Activated CD8-positive, alpha-beta memory T cell treated with anti-CD3 and anti-CD28 coated beads for 1 hour (primary cell): ENCODE measurements at places on chromosomes 1 and 21.

DNA sequence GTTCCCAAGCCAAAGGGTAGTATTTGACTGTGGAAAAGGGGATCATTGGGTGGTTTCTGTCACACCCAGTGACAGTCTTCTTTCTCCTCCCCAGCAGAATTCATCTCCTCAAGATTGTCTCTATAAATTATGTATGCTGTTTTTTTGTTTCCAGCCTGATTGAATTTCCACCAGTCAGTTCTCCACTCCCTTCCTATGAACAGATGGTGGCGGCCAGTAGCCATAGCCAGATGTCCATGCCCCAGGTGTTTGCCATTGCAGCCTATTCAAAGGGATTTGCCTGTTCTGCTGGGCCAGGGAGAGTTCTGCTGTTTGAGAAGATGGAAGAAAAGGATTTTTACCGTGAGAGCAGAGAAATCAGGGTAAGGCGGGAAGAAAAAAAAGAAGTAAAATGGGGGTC, 12.9 kb downstream of the CFAP57 start:
- no peak for DNase-seq

- no peak for DNase-seq
These were observed 19.9 kb downstream of the ABCA4 start for GRCh38 chr1:94100785-94101612.

GRCh38 chr1:15736038-15736891, at the start of gene SLC25A34:
TSS of gene SLC25A34 (plus strand) at chr1:15736258. CDS start at chr1:15736486, 228 bp downstream.
- DNase-seq: no peak

DNA sequence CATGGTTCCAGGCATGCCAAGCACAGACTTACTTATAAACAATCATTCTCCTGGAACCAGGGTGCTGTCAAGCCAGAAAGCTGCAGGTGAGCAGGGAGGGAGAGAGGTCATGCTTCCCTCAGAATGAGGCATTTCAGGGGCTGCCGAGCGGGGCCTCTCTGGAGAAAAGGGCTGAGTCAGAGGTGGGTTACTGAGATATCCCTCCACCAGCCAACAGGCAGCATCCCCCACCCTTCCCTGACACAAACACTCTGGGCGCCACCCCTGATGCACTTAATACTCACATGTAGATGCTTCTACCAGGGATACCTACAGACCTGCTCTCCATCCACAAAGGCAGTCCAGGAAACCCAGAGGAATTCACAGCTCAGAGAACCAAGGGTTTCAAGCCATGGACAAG, 13.1 kb downstream of the STK40 start:
- no peak for DNase-seq

GRCh38 chr1:1899266-1899966, 8.5 kb upstream of the GNB1 start:
- no peak for DNase-seq

DNA sequence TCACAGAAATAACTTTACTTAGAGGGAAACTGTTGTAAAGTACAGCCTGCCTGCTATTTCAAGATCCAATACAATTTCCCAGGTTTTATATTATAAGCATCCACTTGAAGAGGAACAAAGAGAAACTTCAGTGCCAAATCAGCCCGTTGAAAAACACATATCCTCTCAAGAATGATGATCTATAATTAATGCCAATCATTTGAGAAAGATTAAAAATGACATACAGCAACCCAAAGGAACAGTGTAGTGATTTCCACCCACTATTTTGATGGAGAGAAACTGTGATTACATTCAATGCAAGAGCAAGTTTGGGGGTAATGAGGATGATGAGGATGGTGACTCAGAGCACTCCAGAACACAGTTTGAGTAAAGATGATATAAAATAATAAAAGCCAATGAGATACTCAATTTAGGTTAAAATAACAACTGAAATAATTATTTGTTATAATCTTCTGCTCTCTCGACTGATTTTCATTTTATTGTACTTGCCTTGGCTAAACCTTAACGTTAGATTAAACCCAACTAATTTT, 715.5 kb downstream of the NCAM2 start:
- DNase-seq: no peak

DNA sequence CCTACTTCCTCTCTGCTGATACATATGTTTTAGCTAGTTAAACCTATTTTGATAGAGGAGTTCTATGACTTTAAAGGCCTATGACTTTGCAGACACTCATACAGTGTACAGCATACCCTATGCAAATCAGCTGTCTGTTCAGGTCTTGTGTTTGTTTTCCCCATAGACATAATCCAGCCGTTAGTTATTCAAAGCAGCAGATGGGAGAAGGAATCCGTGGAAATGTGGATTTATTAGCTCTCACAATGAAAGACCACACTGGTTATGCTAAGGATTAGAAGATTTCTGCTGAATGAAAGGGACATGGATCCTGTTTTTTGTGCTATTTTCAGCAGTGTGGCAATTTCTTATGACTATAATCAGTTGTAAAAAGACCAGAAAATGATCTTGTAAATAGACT, 59.8 kb downstream of the MAST2 start:
- DNase-seq: no peak

GRCh38 chr1:17120962-17121837, 1.9 kb upstream of the PADI2 start:
- DNase-seq: no peak

GRCh38 chr1:235289859-235290739, 37.9 kb downstream of the ARID4B start:
- no peak for DNase-seq

- DNase-seq: no peak
These were observed 6.7 kb upstream of the IL10RB start for GRCh38 chr21:33259428-33259827.

GRCh38 chr1:219189021-219189824, 15.5 kb downstream of the LYPLAL1 start:
- DNase-seq: no peak

DNA sequence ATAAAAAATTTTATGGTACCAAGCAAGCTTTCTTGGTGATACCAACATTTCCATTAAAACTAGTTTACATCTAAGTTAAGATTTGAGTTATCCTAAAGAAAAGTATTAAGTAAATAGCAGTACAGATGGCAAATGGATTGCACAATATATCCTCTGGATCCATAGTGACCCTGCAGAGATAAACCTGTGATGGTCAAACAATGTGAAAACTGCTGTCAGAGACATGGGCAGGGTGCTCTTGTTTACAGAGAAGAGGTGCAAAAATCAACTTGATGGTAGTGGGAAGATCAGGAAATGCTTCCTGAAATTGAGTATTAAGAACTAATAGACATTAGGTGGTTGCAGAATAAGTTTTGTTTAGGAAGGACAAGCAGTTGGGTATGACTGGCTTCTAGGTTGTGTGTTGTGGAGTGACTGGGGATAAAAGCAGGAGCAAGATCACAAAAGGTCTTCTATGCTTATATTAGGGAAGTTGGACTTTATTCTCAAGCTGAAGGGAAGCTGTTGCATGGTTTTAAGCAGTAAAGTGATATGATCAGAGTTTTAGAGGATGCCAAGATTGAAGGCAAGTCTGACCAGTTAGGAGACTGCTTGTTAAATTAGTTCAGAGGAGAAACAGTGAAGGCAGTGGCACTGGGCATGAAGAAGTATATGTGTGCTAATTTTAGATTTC, 9.9 kb downstream of the TTC3 start:
- DNase-seq: no peak

DNA sequence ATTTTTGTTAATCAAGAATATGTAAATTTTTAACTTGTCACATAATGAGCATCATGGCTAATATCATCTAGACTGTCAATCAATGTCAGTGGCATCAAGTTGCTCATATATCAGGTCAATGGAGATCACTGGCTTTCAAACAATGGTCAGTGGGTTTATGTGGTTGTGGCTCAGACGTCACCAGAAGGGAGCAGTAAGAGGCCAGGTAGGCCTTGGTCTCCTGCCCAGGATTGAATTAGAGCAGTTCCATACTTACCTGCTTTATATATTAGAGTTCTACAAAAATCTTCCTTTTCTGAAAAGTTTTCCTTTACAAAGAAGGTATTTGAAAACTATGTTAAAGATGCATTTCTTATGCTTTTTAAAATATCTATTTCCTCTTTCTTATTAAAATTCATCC, 206.3 kb upstream of the B3GALT2 start:
- no peak for DNase-seq

DNA sequence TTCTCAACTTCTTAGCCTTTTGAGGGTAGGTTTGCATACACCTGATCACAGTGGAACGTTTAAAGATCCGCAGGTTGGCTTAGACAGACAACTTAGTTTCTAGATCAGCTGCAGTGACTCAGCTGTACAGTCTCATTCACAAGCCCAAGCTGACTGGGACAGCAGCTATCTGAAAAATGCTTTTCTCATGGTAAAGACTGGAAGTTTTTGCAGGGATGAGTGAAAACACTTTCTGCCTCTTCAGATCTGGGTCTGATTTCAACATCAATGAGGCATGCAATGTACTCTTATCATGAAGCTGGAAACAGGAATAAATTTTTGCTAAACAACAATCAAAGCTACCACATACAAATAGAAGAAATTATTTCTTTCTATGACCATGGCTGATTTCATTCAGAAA, 61.1 kb upstream of the PTBP2 start:
- no peak for DNase-seq

DNA sequence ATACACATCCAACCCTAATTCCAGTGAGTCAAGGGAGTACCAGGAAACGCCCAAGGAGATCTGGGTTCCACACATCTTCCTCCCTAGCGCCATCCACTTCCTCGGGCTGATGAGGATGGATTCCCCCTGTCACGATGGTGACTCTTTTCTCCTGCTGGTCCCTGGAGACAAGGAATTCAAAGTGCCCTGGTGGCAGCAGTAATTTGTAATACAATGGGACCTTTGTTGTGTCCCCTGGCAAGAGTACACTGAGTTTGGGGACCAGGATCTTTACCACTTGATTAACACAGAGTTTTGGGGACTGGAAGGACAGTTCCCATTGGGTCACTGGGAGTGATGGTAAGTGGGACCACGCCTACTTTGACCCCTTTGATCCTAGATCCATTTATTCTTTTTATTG, 9.4 kb upstream of the JAK1 start:
- no peak for DNase-seq

DNA sequence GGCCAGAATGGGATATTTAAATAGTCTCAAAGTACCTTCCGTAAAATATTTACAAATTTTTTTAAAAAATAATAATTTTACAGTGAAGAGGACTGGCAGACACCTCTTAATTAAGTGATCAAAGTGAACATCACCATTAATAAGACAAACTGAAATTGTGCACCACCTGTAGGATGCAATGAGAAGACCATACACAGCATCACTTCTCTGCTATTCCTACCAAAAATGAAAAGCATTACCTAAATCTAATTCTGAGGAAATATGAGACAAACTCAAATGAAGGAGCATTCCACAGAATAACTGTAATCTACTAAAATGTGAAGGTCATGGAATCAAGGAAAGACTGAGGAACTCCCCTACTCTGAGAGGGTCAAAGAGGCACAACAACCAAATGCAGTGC, 68.2 kb upstream of the PRDX6 start:
- DNase-seq: no peak

- DNase-seq: no peak
These were observed 18.8 kb downstream of the RHBG start for GRCh38 chr1:156387870-156388173.

GRCh38 chr1:167746013-167746672, 24.4 kb downstream of the MPZL1 start:
- DNase-seq: no peak

- DNase-seq: no peak
These were observed 102.8 kb upstream of the ARHGEF16 start for GRCh38 chr1:3351449-3352298.

DNA sequence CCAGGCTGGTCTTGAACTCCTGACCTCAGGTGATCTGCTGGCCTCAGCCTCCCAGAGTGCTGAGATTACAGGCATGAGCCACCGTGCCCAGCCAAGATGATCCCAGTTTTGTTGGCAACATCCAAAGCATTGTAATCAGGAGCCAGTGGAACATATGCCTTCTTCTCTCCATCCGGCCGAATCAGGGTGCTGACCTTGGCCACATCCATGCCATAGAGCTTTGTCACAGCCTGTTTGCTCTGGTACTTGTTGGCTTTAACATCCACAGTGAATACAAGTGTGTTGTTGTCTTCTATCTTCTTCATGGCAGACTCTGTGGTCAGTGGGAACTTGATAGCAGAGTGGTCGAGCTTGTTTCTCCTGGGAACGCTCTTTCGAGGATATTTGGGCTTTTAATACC, 17.1 kb downstream of the TNFRSF8 start:
- DNase-seq: no peak

DNA sequence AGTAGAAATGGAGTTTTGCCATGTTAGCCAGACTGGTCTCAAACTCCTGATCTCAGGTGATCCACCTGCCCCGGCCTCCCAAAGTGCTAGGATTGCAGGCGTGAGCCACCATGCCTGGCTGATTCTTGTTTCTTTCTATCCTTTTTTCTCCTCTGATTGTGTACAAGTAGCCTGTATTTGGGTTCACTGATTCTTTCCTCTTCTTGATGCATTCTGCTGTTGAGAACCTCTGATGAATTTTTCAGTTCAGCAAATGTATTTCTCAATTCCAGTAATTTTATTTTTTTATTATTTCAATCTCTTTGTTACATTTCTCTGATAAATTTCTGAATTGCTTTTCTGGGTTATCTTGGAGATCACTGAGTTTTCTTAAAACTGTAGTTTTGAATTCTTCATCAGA, 58.8 kb downstream of the AXDND1 start:
- no peak for DNase-seq

- no peak for DNase-seq
These were observed 31.4 kb downstream of the SZRD1 start for GRCh38 chr1:16398371-16398953.

GRCh38 chr1:151549199-151549598, 9.1 kb downstream of the TUFT1 start:
- DNase-seq: no peak

GRCh38 chr1:63799820-63800219, 26.0 kb downstream of the ROR1 start:
- DNase-seq: no peak

- DNase-seq: no peak
These were observed 16.8 kb upstream of the ETV3 start for GRCh38 chr1:157154940-157155514.

- DNase-seq: no peak
These were observed 633 bp downstream of the DMRTA2 start for GRCh38 chr1:50422675-50422945.

DNA sequence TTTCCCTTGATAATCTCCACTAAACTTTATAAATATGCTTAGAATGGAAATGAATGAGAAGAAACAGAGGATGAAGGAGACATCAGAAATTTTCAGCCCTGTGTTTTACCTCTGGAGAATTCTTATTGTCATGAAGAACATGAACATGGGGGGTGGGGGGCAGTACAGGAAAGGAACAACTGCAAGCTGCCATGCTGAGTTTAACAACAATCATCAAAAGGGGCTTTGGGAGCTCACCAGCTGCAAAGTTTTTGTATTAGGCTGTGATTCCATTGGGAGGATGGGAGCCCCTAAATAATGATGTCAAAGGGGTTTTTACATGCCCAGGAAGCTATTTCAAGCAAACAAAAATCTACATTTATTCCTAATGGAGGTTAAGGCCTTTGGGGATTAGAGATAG, 103.3 kb downstream of the AKT3 start:
- DNase-seq: no peak
